ENCODE measurements at places on chromosomes 5 and 9.

GRCh38 chr5:41835645-41836044 is 34.6 kb downstream of the OXCT1 start:
- no peak for DNase-seq

GRCh38 chr5:26690511-26690910 is 347.9 kb downstream of the CDH9 start:
- DNase-seq = no peak

DNA sequence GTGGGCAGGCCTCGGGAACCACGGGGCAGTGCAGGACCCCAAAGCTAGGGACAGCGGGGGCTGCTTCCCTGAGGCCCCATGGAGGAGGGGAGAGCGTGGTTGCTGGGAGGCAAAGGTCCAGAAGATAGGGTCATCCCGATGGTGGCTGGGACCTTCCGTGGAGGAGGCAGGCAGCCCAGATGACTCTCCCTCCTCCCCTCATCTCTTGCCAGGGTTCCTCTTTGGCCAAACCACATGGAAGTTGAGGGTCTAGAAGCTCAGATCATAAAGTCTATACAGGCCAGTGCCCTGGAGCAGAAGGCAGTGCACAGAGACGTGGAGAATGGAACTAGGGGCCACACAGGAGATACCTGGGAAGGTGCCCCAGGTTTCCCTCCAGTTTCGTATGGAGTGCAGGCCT is 22.6 kb downstream of the DAB2IP start:
- no peak for DNase-seq

- no peak for DNase-seq
Observed at GRCh38 chr5:172528440-172528839, 74.1 kb upstream of the SH3PXD2B start.

DNA sequence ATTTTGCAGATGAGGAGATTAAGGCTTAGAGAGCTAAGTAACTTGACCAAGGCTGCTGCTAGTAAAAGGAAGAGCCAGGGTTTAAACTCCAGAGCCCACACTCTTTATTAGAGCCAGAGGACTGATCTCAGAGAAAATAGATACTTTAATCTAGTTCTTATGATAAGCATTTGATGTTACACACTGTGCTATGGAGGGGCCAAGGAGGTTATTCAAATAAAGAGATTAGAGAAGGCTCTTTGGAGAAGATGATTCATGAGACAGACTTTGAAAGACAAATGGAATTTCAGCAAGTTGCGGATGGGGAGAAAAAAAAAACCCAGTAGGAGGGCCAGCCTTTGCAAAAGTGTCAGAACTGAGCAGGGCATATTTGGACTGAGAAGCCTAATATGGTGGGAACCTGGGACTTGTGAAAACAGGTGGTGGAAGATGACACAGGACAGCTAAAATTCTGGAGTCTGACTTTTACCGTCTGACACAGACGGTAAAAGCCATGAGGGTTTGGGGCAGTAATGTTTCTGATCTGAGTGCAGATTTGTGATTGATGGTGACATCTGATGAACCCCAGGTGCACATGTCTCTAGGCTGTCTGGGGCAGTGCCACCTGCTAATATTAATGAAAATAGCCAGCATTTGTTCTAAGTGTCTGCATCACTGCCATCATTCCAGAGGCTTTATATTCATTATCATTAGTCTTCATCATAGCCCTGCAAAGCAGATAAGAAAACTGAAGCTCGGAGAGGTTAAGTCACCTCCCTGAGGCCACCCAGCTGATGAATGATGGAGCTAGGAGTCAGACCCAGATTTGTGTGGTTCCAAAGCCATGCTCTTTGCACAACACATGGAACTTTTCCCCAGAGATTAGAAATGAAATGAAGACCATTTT is 65.3 kb upstream of the CXCL14 start:
- DNase-seq = no peak

DNA sequence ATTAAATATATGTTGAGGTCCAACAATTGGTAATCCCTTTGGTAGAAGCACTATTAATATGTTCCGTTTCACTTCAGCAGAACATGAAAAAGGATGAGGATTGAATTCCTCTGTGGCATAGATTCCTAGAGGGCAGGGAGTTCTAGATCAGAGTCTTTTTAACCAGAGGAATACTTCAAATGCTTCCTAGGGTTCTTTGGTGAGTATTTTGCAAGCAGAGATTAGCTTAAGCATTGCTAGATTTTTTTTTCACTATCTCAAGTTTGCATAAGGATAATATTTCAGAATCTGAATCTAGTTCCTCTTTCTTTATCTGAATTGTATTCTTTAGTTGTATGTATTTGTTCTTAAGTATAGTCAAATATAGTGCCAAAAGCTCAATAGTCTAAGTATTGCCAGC is 116.6 kb upstream of the ADAMTSL1 start:
- DNase-seq = no peak

GRCh38 chr5:179883163-179883562 is 24.5 kb downstream of the TBC1D9B start:
- DNase-seq = no peak

DNA sequence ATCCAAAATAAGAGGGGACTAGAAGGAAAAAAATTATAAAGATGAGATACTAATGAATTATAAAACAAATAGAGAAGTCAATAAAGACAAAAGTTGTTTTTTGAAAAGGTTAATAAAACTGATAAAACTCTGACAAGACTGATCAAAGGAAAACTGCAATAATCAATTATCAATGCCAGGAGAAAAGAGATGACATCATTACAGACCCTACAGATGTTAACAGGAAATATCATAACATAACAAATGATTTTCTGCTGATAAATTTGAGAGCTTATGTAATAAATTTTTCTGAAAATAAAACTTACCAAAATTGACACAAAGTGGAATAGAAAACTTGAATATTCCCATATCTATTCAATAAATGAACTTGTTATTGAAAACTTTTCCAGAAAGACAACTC is 34.3 kb upstream of the CEP72 start:
- no peak for DNase-seq

DNA sequence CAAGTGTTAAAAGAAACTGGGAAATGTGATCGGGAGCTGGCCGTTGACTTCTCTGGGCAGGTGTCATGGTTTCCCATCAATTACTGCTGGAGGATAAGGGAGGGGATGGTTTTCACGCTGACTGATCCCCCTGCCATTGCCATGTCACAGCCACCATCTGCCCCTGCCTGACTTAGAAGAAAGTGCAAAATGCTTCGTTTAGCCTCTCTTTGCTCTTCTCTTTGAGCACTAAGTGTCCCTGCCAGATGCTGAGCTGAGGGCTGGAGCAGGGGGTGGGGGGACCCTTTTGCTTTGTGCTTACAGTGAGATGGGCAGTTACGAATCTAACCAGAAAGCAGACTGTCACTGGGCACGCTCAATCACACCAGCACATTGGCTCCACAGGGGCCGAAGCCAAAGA is 138.4 kb upstream of the ALDH1B1 start:
- no peak for DNase-seq

DNA sequence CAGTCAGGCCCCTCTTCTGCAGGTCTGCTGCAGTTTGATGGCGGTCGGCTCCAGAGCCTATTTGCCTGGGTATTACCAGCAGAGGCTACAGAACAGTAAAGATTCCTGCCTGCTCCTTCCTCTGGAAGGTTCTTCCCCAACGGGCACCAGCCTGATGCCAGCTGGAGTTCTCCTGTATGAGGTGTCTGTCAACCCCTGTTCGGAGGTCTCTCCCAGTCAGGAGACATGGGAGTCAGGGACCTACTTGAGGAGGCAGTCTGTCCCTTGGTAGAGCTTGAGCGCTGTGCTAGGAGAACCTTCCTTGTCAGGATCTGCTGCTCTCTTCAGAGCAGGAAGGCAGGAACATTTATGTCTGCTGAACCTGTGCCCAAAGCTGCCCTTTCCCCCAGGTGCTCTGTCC is 138.4 kb upstream of the IQGAP2 start:
- DNase-seq = no peak

- no peak for DNase-seq
Observed at GRCh38 chr5:137737349-137738131, 1.7 kb upstream of the KLHL3 start.

DNA sequence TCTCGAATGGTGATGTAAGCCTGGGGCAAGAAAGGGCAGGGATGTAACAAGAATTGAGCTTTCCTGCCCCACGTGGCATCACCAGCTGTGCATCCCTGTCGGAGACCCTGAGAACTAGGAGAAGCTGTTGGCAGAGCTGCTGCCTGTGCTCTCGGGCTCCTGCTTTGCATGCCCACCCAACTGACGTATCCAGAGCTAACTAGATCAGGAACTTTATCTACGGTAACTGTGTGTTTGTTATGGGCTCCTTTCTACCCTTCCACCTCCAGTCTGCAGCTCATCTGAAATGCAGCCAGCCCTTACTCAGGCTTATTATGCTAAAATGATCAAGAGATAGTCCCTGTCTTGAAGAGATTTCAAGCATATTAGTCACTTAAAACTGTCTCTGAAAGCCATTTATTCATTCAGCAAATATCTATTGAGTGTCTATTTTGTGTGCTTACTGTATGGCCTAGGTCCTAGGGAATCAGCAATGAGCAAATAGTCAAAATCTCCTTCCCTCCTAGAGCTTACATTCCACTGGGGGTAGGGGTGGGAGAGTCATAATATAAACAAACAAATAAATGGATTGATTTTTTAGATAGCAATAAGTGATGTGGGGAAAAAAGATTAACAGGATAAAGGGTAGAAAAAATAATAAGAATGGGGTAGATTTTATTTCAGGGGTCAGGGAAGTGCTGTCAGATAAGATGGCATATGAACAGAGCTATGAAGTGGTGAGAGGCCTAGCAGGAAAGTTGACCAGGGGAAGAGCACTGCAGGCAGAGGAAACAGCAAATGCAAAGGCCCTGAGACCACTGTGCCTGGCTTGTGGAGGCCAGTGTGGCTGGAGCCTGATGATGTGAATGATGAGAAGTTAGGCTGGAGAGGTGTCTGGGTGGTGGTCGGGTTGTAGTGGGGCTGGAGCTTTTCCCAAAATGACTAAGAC is 118.2 kb downstream of the GALNT10 start:
- no peak for DNase-seq

- no peak for DNase-seq
Observed at GRCh38 chr9:110284211-110284844, 28.0 kb upstream of the TXN start.

GRCh38 chr5:57818397-57818796 is 335.8 kb upstream of the ACTBL2 start:
- no peak for DNase-seq

- DNase-seq = no peak
Observed at GRCh38 chr9:92974161-92974661, 26.9 kb downstream of the FGD3 start.

- no peak for DNase-seq
Observed at GRCh38 chr9:135183528-135184180, 96.2 kb downstream of the OLFM1 start.

DNA sequence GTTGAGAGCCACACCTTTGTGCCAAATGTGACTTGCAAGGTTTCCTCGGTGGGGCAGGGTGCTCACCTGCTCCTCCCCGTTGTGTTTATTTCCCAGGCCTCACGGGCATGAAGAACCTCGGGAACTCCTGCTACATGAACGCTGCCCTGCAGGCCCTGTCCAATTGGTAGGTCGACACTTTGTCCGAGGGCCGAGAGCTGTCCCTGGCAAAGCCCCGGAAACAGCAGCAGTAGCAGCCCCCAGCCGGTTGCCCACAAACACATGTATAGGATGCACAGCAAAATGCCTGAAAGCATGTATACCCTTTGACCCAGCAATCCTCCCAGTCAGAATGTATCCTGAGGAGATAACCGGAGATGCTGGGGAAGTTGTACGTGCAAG is 26.2 kb downstream of the USP20 start:
- no peak for DNase-seq

DNA sequence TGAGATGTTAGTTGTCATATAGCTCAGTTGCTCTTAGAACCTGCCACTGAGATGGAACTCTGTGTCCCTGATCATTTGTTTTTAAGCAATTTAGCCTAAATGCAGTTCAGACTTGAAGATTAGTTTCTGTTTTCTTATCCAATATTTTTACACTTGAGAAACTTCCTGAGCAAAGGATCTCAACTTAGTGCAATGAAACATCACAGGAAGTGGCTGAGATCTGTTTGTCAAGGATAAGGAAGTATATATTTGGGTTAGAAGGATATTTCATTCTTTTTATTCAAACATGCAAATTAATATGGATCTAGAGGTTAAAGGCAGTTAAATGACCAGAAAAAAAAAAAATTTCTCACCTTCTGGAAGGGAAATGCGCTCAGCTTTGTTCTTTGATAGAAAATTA is 19.7 kb upstream of the F2R start:
- DNase-seq = no peak

GRCh38 chr9:127977884-127978647 is 2.7 kb downstream of the EEIG1 start:
- no peak for DNase-seq

GRCh38 chr5:111278858-111279504 is 54.8 kb downstream of the CAMK4 start:
- DNase-seq = peak; percentile 62

GRCh38 chr5:56343988-56344387 is 110.9 kb upstream of the ANKRD55 start:
- no peak for DNase-seq

- DNase-seq = no peak
Observed at GRCh38 chr9:14317667-14318320, 3.9 kb upstream of the NFIB start.

GRCh38 chr9:11402621-11403020 is 789.8 kb upstream of the PTPRD start:
- DNase-seq = no peak

DNA sequence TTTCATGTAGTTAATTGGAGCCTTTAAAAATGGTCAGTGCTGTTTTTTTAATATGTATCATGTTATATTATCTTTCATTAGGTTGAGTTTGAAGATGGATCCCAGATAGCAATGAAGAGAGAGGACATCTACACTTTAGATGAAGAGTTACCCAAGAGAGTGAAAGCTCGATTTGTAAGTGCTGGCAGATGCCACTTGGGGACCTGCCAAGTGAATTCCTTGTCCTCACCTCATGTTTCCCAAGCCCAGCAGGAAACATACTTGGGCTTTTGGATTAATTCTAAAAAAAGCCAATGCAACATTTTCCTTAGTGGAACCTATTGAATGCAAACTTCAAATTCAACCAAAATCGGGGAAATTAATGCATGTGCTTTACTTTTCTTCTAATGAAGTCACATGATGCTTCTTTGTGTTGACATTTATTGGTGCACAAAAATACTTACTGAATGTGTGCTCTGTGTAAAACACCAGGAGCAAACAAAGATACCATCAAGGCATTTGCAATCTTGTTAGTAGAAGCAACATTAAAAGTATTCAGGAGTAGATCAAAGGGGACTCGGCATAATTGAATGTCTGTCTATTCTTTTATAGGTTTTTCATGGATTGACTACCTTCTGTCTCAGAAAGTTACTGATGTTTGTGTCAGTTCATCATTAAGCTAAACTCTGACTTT is 412.1 kb downstream of the KDM4C start:
- no peak for DNase-seq

DNA sequence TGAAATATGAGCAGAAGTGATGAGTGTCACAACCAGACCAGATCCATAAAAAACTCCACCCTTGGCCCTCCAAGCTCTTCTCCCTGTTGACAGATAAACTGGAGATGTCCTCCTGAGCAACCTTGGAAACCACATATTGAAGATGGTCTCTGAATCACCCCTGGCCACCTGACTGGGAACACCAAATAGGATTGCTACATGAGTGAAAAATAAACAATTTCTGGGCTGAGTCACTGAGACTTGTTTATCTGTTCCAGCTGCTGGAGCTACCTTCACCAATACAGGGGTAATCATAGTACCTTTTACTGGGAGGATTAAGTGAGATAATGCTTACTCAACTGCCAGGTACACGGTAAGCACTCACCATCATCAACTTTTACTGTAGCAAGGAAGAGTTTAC is 53.3 kb downstream of the PCA3 start:
- no peak for DNase-seq
